Type B pancreatic cell (in vitro differentiated cells): ENCODE measurements at places on chromosomes 5 and 9. TPM values are rescaled to one million over a fixed set of nuclear protein-coding genes. Genes with fewer than 3 reads are reported as not detected.
A peak's percentile ranks its signal among the peaks of the same experiment; 100 is the strongest.

Gene PCDHA12
- total RNA-seq, result 10.2 and 27.3 TPM in 2 replicates

GRCh38 chr5:6722015-6722414 is 8.8 kb downstream of the TENT4A start:
- peak; percentile 22 for DNase-seq

DNA sequence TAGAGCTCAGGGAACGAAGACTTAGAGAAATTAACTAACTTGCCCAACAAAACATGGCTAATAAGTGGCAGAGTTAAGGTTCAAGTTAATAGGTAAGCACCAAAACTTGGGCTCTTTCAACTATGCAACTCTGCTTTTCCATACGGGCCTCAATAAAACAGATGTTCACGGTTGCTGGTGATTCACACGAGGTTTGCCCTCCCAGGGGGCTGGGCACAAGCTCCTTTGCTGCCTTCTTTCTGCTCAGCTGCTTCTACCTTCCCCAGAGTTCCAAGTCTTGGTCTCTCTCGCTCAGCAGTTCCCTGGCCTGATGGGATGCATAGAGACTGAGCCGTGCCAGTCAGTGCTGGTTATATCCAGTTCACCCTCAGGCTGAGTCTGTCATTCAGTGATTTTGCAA is 217.9 kb downstream of the SREK1 start:
- DNase-seq, result peak; percentile 24

DNA sequence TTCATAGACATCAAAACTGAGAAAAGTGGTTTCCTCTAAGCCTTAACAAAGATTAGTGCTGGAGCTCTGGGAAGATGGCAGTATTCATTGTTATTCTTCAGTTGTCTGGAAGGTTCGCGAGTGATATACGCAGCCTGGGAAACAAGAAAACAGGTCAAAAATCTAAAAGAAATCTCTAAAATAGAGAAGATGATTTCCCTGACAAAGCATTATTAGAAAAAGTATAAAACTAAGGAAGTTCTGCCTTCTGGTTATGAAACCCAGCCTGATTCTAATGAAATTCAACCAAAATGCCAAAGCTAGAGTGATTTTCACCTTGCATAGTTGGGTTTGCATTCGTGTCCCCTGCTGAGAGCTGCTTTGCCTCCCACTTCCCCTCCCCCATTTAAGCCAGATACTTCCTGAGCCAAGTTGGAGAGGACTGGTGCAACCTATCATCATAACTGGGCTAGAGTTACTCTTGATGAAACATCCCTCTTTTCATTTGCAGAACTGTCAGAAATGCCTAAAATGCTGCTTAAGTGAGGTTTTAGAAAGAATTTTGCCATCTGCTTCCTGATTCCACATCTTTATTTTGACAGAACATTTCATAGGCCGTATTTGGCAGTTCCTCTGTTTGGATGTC is 48.4 kb downstream of the NDFIP1 start:
- DNase-seq, result no peak

- DNase-seq, result no peak
Measured at GRCh38 chr5:7849681-7850394, 1.1 kb downstream of the CFAP90 start.

DNA sequence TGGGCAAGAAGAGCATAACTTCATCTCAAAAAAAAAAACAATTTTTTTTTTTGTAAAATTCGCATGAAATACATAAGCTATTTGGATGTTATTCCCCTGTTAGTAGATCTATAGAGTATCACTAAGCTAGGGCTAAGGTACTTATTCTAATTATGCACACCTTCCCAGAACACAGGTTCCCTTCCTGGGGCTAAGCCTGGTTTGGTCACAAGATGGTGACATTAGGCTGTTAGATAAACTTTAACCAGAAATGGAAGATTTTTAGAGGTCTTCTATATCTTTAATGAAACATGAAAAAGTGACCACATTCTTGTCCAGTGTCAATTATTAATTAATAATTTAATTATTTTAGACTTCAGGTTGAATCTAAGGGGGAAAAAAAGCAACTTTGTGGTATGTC is 433.5 kb downstream of the CDH18 start:
- DNase-seq, result no peak

DNA sequence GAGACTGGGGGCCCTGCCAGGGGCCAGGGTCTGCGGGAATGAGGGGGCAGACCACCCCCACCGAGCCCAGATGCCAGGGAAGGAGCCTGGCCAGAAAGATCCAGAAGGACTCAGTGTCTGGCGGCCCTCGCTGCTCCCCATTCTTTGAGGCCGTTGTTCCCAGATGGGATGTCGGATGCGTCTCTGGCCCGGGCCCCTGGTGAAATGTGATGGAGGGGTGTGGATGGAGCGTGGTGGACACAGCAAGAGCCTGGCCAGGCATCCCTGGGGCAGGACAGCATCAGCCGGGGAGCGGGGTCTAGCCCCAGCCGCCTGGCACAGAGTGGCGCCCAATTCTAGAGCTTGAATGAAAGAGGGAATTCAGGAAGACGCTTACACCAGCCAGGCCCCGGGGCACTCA is 46.2 kb upstream of the NKD2 start:
- DNase-seq, result no peak

- DNase-seq, result no peak
Measured at GRCh38 chr9:122332083-122332482, 38.7 kb upstream of the PTGS1 start.

GRCh38 chr5:107253246-107253645 is 417.5 kb downstream of the EFNA5 start:
- DNase-seq, result no peak

- no peak for DNase-seq
Measured at GRCh38 chr9:131839281-131840084, 99.6 kb upstream of the RAPGEF1 start.

- DNase-seq, result no peak
Measured at GRCh38 chr5:36801523-36801922, 75.0 kb upstream of the NIPBL start.
